T-cell (primary cell): ENCODE measurements at places on chromosomes 6 and 20. TPM values are rescaled to one million over a fixed set of nuclear protein-coding genes. Genes with fewer than 3 reads are reported as not detected.
A peak's percentile ranks its signal among the peaks of the same experiment; 100 is the strongest.

Gene HTR1E
- not detected for total RNA-seq

Gene KIAA1586
- 20.5 TPM for total RNA-seq

Gene POLR1H
- 36.5 TPM for total RNA-seq

Gene TRIM40
- not detected for total RNA-seq

- DNase-seq = no peak
Measured at GRCh38 chr6:134816780-134817179, 133.1 kb downstream of the ALDH8A1 start.

- no peak for DNase-seq
Measured at GRCh38 chr6:50963952-50964351, 145.3 kb downstream of the TFAP2B start.

DNA sequence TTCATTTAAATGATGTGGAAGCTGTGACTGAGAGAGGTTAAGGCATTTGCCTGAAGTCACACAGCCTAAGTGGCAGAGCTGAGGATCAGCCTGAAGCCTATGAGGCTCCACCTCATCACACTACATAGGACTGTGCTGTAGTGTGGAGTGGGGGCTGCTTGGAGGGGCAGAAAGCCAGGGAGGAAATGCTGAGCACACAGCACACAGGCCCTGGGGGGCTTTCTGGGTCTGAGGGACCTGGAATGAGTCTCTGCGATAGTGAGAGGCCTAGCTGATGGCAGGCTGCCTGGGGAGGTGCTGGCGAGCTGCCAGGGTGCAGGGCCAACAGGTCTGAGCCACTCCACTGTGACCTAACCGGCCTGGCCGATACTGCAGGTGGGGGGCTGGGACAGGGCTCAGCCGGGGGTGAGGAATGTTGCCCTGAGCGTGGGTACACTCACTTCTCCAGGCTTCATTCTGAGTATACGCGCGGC lies 2.2 kb upstream of the ARHGAP40 start:
- no peak for DNase-seq

DNA sequence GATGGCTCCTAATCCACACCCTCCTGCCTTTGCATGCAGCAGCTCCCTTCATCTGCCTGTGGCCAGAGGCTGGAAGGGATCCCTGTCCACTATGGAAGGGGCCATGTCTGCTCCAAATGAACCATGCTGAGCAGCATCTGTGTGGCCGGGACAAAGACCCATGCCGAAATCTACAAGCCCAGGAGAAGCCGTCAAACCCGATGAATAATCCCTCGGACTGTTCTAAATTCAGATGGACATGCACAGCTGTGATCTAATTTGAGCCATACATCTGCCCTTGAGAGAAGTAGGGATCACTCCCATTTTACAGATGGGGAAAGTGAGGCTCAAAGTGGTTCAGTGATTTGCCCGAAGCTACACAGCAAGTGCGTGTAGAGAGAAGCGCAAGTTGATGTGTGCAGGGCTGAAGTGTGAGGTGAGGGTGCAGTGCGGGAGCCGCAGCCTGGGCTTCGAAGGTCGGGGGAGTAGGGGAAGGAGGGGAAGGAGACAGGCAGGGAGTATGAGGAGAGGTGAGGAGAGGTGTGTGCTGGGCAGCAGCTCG lies 22.6 kb upstream of the CDH22 start:
- no peak for DNase-seq

DNA sequence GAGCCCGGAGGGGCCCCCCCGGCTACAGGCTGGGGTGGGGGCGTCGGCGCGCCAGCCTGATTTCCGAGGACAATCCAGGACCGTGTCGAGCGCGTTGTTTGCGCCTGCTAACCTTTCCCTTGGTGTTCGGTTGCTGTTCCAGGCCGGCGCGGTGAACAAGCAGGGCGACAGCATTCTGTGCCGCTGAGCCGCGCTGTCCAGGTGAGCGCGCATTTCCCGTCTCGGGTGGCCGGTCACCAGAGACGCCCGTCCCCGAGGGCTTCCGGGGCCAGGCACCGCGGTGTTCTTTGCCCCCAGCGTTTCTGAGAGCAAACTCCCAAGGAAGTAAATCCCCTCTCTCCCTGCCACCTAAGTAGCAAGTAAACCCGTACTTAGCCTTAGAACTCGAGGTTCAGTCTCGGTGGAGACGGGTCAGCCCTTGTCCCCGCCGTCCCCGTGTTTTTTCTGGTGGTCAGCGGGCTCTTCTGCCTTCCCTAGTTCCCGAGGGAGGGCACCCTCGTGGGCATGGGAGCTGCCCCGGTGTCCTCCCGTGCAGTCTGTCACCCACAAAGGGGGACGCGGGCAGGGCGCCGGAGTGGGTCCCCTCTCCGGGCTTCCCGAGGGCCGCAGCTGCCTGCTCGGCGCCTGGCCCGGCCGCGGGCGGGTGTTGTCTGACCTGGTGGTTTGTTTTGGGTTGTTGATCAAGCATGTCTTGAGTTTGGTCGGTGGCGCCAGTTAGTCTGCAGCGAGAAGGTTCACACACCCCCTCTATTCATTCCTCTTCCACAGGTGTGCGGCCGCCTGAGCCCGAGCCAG lies 1.5 kb downstream of the ID4 start:
- no peak for DNase-seq

DNA sequence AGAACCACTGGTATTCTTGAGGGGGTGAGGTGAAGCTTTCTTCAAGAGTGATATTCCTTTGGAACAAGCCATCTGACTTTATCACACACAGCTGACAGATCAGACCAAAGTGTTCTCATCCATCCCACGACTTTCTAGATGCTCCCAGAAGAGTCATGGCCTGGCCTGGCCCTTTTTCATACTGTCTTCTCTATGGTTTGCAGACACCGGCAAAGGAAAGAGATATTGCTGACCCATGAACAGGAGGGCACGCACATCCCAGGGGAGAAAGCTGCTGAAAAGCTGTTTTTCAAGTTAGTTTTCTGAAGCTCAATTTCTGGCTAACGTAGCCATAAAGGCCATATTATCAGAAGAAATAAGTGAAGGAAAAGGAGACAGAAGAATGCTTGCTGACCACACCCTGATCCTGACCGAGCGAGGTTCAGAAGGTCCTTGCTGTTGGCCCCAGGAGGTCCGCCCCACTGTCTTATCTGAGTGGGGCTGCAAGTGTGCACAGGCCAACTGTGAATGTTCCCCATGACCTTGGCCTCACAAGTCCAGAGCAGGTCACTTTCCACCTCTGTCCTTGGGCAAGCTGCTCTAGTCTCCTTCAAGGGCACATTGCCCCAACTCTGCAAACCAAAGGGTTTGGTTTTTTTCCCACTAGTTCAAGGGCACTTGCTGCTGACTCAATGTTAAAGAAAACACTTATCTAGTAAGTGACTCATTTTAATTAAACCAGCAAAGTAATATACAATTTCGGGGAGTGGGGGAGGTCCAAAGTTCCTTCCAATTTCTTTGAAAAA lies 2.0 kb downstream of the ACSS1 start:
- no peak for DNase-seq

DNA sequence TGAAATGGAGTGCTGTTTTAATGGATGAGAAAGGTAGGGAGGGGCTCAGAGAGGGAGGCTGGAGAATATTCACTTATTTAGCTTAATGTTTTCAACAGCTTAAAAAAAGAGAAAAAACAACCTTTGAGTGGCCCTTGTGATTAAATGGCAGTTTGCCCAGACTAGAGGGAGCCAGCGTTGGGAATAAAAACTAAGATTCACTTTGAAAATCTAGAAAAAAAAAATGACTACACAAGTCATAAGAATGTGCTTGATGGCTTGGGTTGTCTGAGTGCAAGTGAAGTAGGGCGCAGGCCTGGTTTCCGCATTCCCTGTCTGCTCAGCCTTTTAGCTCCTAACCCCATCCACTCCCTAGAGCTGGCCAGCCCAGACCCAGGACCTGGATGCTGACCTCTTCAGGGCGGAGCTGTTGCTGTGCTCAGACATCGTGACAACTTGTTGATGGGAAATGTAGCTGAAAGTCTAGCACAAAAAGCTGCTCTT lies 28.9 kb downstream of the UTRN start:
- DNase-seq = no peak

DNA sequence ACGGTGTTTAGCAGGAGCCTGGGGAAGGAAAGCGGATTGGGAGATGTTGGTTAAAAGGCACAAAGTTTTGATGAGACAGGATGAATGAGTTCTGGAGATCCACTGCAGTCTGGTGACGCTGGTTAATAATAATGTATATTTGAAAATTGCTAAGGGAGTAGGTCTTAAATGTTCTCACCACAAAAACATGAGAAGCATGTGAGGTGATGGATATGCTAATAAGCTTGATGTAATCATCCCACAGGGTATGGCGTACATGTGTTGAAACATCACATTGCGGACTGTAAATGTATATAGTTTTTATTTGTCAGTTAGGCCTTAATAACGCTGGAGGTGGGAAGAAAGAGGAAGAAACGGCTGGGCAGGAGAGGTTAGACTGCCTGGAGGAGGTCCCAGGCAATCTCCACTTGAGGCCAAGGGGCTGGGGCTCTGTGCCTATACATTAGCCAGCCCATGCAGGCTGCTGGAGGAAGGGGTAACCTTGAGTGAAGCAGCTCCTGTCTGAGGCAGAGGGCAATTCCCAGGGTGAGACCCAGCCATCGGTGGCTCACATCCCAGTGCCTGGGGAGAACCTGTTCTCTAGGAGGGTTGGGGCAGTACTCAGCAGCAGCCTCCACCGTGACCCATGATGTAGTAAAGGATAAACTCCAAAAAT lies 188.2 kb upstream of the QKI start:
- DNase-seq = no peak

DNA sequence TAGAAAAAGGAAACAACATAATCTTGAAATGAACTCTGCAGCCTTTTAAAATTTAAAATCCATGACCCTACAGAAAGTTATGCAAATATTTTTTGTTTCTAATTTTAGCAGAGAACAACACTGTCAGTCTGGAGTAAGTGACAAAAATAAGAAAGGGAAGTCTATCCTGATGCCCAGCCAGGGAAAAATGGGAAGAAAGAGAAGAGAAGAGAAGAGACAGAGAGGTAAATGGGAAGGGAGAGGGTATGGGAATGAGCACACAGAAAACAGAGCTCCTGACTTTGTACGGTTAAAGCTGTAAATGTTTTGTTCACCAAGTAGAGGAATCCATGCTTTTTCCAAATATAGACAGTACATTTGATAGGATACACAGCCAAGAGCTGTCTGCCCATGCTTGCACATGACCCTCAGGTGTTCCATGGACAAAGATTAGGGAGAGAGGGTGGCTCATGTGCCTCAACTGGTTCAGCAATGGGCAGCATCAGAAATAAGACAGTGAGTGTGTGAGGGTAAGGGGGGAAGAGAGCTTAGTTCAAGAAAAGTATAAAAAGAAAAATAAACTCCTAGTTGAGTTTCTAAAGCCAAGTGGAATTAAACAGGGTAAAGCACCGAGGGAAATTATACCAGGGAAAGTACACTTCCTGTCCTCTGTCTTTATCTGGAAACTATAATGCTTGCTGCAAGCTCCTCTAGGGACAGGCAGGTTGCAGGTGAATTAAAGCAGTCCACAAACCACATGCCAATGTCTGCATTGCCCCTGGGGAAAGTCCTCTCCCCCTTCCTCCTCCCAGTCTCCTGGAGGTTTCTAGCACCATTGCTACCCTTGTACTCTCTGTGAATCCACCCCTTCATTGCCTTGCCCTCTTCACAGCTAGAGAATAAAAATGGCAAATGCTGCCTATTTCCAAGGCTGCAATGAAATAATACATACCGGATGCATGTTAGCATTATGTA lies 30.0 kb downstream of the MAP3K5 start:
- no peak for DNase-seq

DNA sequence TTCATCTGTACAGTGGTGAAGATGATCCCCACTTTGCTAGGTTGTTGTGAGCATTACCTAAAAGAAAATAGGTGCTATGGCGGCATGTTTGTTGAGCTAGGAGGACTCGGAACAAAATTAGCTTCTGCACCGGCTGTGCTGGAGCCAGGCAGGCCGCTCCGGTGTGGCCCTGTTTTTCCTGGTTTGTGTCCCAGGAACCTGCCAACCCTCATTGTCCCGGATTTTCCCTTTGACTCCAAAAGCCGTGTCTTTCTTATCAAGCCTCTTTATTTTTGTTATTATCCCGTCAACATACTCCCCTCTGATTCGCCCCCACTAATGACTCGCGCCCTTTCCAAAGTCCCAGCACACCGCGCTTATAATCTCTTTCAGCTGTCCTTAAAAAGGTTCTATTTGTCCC lies 117.0 kb downstream of the MYLK4 start:
- DNase-seq = no peak

DNA sequence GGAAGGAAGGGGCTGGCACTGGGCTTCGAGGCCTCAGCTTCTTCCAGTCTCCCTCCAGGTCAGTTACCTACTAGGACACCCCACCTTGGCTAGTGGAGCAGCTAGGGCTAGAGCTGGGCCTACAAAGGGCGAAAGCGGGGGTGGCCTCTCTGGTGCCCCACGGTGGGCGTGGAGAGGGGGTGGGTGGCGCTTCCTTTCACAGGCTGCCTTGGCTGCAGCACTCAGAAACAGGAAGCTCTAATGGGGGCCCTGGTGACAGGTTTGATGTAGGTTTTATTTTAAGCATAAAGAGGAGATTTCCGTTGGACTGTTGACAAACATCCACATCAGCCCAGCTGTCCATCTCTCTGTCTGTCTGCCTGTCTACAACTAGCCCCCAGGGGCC lies 13.4 kb downstream of the FAM110A start:
- peak; percentile 58 for DNase-seq

DNA sequence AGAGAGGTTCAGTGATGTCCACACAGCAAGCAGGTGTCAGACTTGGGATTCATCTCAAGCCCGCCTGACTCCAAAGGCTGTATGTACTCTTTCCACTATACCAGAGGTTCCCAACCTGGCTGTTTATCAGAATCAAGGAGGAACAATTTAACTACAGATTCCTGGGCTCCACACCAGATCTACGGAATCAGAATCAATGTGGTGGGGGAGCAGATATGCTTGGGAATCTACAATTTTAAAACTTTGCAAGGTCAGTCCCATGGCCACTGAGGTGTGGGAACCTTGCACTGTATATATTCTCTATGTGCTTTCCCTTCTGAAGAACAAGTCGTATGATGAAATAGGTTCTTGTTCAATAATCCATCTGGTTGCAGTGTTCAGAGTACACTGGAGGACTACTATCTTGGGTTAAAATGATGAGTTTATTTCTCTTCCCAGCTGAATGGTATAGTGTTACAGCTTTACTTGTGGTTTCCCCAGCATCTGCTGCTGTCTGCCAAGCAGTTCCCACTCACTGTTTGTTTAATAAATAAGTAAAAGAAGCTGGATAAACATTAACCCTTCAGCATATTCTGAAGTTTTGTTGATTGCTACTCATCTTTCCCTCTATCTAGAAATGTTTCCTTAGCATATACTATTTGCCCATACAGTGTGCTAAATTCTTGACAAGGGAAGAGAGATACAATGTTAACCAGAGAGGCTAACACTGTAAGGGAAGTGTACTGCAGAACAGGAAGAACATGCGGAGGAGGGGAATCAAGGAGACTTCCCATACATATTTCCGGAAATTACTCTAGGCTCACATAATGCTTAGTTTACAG lies 9.9 kb downstream of the TTI1 start:
- DNase-seq = no peak

- no peak for DNase-seq
Measured at GRCh38 chr20:8357703-8358102, 225.6 kb downstream of the PLCB1 start.

GRCh38 chr6:74969591-74970267 lies 236.1 kb downstream of the COL12A1 start:
- no peak for DNase-seq

DNA sequence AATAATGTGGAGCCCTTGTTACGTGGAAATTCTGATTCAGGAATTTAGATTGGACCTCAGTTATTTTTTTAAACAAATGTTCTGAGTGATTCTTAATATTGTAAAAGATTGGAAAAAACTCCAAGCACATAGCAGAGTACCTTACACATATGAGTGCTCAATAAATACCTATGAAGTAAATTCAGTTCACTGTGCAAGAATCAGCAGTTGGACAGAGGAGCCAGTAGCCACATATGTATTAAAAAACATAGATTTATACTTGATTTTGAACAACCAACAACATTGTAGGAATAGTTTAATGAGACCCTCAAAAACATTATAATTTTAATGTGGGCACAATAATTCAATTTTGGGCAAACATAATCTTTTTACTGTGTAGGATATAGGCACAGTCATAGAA lies 109.3 kb upstream of the B3GAT2 start:
- no peak for DNase-seq
